ENCODE measurements at places on chromosomes 5 and 9. TPM values are rescaled to one million over a fixed set of nuclear protein-coding genes. Genes with fewer than 3 reads are reported as not detected.
A peak's percentile ranks its signal among the peaks of the same experiment; 100 is the strongest.

- DNase-seq, result no peak
These were observed 11.3 kb downstream of the ALDH7A1 start for GRCh38 chr5:126583761-126584160.

GRCh38 chr5:102523541-102524175, 24.9 kb upstream of the SLCO6A1 start:
- DNase-seq, result no peak

DNA sequence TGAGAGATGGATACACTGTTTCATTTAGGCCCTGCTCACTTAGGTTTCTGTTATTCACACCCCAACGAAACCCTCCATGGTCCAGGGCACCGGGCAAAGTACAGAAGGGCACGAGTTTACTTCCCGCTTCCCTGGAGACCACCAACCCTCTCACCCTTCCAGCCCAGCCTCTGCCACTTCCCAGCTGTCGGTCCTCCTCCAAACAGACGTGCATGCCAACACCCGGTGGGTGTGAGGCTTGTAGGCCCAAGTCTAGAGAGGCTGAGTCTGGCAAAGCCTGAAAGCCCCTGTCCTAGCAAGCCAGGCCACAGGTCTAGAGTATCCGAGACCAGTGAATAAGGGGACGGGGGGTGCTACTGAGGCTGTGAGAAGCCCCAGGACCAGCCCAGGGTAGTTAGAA, 7.1 kb upstream of the FGFR4 start:
- DNase-seq, result no peak

DNA sequence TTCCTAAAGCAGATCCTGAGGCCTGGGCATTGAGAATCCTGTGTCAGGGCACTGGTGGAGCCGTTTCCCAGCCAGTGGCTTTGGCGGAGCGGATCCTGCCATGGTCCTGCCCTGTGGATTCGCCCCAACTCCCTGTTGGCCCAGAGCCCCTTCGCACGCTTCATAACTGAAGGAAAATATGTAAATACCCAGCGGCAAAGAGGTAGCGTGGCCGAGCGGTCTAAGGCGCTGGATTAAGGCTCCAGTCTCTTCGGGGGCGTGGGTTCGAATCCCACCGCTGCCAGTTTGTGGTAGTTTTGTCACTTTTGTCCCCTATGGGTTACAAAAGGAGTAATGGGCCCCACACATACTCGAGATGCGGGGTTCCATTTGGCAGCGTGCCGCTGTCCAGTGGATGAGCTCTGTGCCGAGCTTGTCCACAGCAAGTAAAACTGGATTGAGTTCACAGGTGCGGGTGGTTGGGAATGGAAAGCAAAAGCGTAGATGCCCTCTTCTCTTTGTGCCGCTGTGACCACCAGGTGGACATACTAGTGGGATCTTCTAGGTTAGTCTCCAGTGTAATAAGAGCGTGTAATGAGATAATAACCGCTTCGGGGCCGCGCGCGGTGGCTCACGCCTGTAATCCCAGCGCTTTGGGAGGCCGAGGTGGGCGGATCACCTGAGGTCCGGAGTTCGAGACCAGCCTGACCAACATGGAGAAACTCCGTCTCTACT, 17.3 kb downstream of the TRIM7 start:
- no peak for DNase-seq

- no peak for DNase-seq
These were observed 27.8 kb downstream of the ROPN1L start for GRCh38 chr5:10469253-10470050.

GRCh38 chr9:125881042-125881441, 133.9 kb downstream of the PBX3 start:
- DNase-seq, result no peak

DNA sequence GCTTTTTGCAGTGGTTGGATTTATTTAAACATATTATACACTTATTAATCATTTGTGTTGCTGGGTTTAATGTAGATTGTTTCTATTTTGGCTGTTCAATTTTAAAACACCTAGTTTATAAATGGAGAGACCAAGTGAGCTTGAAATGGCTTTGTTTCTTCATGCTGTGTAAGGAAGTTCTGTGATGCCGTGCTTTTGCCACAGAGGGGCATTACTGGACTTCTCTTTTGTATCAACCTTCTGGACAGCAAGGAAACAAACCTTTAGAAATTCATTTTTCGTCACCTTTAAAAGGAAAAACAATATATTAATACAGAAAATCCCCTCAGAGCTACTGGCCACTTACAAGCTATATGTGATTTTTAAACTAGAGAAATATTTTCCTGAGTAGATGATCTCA, 81.9 kb downstream of the DMRTA1 start:
- DNase-seq, result no peak

- DNase-seq, result no peak
These were observed 10.5 kb downstream of the PIK3R1 start for GRCh38 chr5:68225911-68226545.

DNA sequence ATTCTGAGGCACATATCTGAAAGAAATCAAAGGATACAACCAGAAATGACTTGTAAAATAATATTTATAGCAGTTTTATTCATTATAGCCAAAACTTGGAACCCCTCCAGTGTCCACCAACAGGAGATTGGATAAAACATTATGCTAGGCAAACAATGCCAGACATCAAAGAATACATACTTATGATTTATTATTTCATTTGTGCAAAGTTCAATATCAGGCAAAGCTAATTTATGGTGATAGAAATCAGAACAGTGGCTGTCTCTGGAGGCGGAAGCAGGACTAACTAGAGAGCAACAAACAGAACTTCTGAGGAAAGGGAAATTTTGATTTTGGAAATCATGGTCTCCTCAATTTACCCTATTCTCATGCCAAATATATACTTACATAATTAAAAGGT, 193.1 kb downstream of the ICE1 start:
- no peak for DNase-seq

DNA sequence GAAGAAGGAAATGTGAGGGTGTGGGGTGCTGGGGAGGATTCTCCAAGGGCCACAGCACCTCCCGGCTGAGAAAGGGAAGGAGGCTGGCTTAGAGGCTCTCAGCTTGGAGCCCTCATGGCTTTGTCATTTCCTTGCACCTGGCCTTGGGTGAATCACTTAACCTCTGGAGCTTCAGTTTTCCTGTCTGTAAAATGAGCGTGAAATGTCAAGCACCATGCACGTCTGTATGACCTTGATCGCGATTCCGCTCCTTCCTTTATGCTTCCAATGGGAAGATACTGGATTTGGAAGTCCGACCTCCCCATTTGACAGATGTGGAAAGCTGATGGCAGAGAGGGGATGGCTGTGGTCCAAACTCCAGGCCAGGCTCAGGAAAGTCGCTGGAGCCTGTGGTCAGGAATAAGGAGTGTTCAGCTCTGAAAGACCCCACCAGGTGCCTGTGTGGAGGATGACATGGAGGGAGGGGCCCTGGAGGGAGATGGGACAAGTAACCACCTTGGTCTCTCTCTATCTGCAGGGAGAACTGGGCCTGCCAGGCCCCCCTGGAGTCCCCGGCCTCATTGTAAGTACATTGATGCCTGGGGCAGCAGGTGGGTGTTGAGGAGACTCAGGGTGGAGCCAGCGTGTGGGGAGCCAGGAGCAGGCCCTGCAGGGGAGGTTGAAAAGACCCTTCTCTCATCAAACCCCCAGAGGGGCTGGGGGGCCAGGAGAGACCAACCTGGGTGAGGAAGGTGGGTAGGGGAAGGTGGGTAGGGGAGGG, 66.5 kb downstream of the COL27A1 start:
- peak; percentile 48 for DNase-seq

DNA sequence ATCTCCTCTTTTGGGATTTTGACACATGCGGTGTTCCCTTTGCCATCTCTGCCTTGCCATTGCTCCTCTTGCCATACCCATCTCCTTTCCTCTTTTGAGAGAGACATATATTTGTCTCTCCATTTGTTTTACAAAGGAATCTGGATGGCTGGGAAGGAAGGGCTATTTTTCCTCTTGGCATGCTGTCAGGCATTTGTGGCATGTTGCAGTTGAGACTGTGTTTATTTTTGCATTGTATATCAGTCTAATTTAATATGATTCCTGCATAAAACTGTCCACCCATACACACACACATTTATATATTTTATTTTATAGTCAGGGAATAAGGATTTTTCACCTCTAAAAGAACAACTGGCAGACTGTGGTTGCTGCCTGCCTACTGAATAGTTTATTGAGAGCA, 1105.8 kb upstream of the SEMA6A start:
- no peak for DNase-seq

- DNase-seq, result no peak
These were observed 34.1 kb upstream of the SLC22A5 start for GRCh38 chr5:132335402-132335801.

GRCh38 chr5:85205430-85205829, 820.8 kb upstream of the EDIL3 start:
- DNase-seq, result no peak

GRCh38 chr5:142013734-142014521, 1.1 kb upstream of the GNPDA1 start:
- peak; percentile 79 for DNase-seq

DNA sequence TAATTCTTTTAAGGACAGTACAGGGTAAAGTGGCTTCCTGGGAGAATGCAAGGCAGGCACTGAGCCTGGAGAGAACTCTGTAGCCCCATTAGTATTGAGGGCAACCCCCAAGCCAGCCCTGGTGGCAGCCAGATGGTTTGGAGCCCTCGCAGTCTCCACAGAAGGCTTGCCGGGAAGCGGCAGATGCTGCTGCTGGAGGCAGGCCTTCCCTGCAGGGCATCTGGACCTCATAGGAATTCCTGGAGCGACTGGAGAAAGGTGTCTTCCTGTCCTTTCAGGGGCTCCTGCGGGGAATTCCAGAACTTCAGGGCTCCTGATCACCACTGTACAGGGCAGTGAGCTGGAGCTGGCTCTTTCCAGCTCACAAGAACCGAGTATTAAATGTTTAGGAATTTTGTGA, 167.5 kb downstream of the INSYN2B start:
- no peak for DNase-seq

DNA sequence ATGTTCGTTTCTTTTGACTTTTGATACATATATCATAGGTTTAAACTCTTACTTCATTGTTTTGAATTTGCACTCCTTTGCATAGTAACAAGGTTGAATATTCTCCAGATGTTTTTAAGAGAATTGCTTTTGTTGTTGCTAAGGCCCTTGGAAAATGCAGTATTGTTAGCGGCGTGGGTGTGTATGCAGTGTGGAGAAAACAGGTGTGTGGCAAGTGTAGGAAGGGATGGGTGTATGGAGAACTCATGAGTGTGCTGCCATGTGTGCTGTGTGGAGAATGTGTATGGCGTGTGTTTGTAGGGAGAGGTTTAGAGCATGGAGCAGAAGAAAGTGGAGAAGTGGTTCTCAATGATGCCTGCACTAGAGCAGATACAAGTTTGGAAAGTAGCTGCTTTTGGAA, 87.3 kb downstream of the WWC1 start:
- no peak for DNase-seq

GRCh38 chr9:23683611-23684061, 142.4 kb downstream of the ELAVL2 start:
- DNase-seq, result no peak

DNA sequence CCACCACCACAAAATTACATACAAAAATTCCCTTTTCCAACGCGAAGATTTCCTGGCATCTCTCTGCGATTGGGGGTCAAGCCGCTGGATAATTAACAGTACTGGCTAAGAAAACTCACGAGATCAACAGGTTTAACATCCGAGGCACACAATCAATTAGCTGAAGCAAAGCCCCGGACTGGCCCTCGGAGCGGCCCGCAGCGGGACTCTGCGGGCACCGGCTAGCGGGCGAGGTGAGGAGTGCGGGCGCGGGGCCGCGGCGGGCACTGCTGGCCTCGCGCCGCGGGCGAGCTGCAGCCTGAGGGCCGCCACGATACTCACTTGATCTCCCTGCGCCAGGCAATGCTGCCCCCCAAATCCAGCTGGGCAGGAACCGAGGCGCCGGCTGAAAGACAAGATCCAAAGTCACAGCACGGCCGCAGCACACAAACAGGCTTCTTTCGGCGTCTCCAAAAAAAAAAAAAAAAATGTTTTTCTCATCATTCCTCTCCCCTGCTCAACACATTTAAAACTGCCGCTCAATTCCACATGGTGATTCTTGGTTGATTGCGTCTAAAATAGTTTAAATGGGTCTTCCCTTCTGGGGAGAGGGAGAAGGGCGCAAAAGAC, 210.2 kb downstream of the MEF2C start:
- no peak for DNase-seq

DNA sequence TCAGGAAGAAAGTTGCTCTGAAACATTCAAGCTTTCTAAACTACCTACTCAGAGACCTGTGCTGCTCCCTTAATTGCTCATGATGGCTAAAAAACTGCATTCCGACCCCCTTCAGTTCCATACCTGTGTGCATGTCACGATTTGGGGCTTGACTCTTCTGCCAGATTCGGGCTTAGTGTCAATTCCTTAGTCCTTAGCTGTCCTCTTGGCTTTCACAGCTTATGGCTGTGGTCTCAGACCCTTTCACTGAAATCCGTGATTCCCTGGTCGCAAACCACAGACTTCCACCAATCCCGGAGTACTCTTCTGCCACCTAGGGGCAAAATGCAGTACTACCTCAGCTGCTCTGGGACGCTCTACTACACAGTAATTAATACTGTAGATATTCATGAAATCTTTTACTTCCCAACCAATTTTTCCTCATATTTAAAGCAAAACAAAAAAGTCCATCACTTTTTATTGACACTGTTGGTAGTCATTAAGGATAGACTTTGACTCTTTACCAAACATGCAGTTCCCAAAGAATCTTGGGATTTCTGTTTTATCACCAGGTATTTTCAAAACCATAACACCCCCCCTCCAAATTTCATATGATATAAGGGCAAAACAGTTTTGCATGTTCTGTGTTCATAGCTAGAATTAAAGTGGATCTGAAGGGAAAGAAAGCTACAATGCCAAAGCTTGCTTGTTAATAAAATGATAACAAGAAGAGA, 617.4 kb downstream of the SLCO4C1 start:
- no peak for DNase-seq

DNA sequence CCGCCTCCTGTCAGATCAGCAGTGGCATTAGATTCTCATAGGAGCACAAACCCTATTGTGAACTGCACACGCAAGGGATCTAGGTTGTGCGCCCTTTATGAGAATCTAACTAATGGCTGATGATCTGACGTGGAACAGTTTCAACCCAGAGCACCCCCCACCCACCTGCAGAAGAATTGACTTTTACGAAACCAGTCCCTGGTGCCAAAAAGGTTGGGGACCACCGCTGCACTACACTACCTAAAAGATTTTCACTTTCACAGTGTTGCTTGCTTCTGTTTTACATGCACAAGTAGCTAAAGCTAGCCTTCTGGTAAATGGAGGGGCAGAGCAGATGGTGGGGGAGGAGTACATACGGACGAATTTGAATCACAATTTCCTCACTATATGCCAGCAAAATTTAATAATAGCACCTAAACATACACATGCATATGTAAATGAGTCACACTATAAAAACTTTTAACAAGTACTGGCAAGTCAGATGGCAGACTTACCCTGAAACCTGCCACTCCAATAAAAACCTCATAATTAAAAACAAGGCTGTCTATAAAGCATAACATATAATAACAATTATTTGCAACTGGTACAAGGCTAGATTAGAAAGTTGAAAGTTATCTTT, 24.0 kb upstream of the CDKN2B start:
- no peak for DNase-seq

Gene GPR151
- not detected for total RNA-seq

Gene MEGF10
- 0.24 TPM for total RNA-seq

Gene ZNF483
- 7.5 TPM for total RNA-seq

Gene CCT5
- total RNA-seq, result 127 TPM

Gene GARIN3
- not detected for total RNA-seq

Measured in left lung (tissue), 14 donors.